ENCODE measurements at places on chromosomes 3 and 15.
A peak's percentile ranks its signal among the peaks of the same experiment; 100 is the strongest.

- DNase-seq, result no peak
These were observed 34.9 kb downstream of the CCDC33 start for GRCh38 chr15:74270854-74271520.

GRCh38 chr15:101099183-101099582 lies 152.7 kb downstream of the CHSY1 start:
- DNase-seq, result no peak

DNA sequence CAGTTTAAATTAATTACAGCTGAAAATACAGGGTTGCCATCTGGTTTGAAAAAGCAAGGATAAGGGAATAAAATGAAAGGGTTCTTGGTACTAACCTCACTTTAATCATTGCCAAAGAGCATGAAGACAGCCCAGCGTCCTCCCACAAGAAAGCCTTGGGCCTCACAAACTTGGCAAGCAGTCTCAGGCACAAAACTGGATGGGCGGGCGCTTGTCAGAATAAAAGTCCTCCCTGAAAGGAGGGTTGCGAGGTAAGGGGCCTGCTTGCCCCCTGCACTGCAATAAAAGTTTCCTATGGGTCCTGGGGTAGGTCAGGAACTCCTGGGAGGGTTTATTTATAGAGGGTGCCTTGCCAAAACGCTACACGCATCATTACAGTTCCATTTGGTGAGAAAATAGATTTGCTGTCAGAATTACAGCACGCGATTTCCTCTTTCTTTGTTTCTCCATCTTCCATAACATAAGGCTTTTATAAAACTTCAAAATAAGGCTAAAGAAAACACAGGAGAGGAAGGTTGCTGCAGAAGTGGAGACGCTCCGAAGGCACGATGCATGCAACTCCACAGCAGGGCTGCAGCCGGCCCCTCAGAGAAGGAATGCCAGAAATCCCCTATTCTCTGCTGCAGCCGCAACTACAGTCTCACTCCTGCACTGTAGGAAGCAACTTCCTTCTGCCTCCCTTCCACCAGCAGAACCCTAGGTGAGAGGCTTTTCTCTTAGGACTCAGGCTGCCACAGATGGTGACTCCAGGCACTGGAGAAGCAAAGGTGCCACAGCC lies 61.3 kb downstream of the VGLL4 start:
- DNase-seq, result peak; percentile 56

GRCh38 chr3:39021029-39021428 lies 30.7 kb downstream of the SCN11A start:
- DNase-seq, result no peak

- no peak for DNase-seq
These were observed 21.4 kb upstream of the MCF2L2 start for GRCh38 chr3:183449791-183450190.

- no peak for DNase-seq
These were observed 225.0 kb upstream of the PROK2 start for GRCh38 chr3:72009851-72010443.

DNA sequence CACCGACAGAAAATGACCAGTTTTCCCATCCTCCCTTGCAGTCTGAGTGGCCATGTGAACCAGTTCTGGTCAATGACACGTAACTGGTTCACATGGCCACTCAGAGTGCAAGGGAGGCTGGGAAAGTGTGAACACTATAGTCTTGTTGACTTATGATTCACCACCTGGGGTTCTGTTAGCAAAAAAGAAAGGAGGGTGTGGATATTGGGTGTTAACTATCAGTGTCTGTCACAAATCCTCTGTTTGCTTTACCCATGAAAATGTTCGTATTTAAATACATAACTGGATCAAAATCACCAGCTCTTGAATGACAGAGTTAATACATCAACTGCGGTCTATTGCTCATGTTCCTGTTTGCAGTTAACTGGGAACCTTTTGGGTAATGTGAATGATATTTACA lies 92.3 kb downstream of the ADAMTSL3 start:
- DNase-seq, result no peak

DNA sequence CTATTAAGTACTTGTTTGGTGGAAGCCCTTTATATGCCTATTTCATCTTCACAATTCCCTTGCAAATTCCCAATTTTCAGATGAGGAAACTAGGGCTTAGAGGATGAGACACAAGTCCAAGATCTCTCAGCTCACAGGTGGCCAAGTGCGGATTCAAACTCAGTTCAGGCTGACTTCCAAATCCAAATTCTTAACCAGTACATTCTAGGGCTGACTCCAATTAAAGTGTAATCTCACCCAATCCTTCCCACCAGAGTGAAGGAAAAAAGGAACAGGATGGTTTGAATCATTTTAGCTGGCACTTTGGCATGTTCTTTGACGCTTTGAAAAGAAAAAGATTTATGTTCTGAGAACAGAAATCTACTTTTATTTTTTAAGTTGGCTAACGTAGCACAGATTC lies 12.7 kb downstream of the ARHGEF3 start:
- DNase-seq, result no peak

- DNase-seq, result peak; percentile 65
These were observed 1588.2 kb downstream of the SI start for GRCh38 chr3:163490119-163490518.

DNA sequence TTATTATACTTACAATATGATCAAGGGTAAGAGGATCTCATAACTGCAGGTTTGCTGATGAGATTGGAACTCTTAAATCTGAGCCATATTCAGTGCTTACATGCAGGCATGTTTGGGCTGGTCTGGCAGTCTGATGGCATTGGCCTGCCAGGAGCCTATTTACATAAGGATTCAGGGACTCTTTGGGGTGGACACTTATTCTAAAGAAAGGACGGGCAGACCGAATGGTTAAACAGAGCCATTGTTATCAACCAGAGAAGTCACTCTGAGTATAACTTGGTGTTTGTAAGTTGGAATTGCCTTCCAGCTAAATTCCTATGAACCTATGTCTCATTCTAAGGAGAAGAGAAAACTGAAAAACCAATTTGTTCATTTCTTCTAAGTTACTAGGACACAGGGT lies 932.8 kb downstream of the IGSF11 start:
- DNase-seq, result no peak

- DNase-seq, result no peak
These were observed 409.1 kb upstream of the ATP11B start for GRCh38 chr3:182384221-182384620.

GRCh38 chr3:81927811-81928210 lies 166.4 kb upstream of the GBE1 start:
- no peak for DNase-seq

DNA sequence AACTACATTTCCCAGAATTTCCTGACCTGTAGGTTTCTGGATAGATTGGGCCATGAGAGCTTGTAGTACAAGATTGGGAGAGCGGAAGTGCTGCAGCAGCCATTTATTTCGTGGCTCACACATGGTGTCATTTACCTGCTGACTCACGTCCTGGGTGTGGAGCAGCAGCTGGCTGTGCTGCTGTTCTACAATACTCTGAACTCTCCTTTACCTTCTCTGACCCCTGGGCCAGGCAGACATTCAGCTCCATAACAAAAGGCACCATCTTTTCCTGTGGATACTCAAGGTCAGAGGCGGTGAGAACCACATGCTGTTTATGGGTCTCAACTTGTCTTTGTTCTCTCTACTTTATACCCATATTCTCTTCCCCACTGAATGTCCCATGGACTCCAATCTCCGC lies 490.2 kb downstream of the IGSF11 start:
- DNase-seq, result no peak

DNA sequence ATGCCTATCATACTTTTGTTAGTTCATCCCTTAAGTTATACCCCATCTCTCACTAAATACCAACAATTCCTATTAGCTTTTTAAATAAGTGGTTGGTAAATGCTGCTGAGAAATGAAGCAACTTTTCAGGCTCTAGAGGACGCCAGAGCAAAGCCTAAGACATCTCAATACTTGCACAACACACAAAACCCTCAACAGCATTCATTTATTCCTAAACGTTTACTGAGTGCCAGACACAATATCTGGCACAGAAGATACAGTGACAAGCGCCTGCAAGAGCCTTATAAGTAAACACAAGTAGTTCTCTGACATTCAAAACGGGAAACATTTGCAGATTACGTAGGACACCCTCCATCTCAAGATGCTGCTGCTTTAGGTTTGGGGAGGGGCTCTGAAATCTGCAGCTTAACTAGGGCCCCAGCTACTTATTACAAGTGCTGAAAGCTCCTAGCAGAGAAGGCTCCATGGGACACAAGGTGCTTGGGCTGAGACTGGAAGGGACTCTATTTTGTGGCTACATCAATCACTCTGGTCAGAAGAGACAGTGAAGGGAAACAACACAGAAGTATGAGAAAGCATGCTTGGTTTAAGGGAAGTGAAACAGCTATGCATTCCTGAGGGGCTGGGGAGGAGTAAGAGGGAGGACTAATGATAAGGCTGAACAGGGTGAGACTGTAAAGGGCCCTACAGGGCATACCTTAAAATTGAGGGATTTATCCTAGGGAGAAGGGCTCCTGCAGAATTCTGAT lies 311.3 kb downstream of the PLCL2 start:
- no peak for DNase-seq

- no peak for DNase-seq
These were observed 77.7 kb downstream of the ABHD5 start for GRCh38 chr3:43768381-43768973.

GRCh38 chr15:77544162-77544561 lies 88.5 kb downstream of the LINGO1 start:
- DNase-seq, result no peak

- DNase-seq, result no peak
These were observed 34.7 kb downstream of the RPL22L1 start for GRCh38 chr3:170835336-170835735.

- DNase-seq, result no peak
These were observed 235.3 kb downstream of the ARRDC4 start for GRCh38 chr15:98195796-98196195.

GRCh38 chr3:113783463-113783862 lies 36.6 kb downstream of the ATP6V1A start:
- peak; percentile 40 for DNase-seq

DNA sequence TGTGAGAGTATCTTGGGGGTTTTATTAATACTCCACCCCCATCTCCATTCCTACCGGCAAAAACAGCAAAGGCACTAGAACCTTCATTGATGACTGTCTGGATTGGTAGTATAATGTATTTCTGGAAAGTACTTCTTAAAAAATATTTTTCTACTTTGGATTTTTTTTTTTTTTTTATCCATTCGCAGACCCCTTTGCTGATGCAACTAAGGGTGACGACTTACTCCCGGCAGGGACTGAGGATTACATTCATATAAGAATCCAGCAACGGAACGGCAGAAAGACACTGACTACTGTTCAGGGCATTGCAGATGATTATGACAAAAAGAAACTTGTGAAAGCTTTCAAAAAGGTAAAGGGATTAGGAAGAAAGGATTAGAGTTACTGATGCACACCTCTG lies 1.2 kb downstream of the EIF1B start:
- DNase-seq, result peak; percentile 34

DNA sequence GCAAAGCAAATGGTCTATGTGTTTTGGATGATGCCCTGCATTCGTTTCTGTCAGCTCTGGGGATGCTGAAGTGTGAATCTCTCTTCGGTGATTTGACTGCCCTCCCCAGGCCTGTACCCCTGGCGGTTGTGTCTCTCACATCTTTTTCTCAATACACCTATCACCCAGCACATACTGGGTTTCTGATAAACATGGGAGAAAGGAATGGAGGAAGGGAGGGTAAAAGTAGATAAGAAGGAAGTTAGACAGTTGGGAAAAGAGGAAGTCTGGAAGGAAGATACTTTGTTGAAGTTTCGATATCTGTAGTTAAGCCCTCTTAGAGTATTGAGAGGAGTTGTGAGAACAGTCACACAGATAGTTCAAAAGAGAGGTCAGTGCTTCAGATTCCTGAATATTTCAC lies 35.8 kb upstream of the LRTM1 start:
- peak; percentile 13 for DNase-seq

GRCh38 chr15:65952391-65953053 lies 83.2 kb downstream of the RAB11A start:
- peak; percentile 24 for DNase-seq

DNA sequence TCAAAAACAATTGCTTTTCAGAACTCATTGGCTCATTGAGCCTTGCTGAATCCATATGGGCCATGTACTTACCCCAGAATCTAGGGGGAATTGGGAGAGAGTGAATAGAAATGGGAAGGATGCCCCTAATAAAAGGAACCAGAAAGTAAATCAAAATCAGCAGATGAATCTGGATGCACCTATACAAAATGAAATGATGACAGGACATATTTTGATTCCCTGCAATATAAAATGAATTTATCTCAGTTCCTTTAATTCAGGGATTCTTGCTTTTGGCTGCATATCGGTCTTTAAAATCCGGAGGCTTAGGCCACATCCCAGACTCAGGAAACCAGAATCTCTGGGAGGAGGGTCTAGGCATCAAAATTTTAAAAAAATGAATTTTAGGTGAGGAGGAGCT lies 107.7 kb upstream of the NEO1 start:
- no peak for DNase-seq

DNA sequence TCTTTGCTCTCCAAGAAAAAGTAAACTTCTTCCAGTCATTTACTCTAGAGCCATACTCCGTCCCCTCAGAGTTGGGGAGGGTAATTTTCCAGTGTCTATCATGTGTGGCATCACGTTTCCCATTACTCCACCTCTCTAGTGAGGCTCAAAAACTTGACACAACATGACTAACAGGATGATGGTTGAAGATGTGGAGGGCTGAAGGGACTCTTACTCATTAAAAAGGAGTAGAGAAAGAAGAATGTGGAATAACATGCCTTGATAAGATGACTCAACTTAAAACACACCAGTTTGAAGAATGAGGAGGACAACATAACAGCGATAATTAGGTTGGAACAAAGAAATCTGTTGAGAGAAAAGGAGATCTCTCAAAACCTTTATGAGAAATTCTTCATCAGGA lies 894.3 kb downstream of the OTOL1 start:
- DNase-seq, result no peak

DNA sequence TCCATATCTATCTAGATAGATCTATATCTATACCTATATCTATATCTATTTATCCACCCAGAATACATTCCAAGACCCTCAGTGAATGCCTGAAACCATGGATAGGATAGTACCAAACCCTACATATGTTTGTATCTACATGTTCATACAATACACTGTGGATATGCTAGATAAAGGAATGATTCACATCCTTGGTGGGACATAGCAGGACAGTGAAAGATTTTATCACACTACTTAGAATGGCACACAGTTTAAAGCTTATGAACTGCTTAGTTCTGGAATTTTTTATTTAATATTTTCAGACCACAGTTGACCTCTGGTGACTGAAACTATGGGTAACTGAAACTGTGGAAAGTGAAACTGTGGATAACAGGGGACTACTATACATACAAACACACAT lies 198.8 kb upstream of the TTC14 start:
- no peak for DNase-seq

DNA sequence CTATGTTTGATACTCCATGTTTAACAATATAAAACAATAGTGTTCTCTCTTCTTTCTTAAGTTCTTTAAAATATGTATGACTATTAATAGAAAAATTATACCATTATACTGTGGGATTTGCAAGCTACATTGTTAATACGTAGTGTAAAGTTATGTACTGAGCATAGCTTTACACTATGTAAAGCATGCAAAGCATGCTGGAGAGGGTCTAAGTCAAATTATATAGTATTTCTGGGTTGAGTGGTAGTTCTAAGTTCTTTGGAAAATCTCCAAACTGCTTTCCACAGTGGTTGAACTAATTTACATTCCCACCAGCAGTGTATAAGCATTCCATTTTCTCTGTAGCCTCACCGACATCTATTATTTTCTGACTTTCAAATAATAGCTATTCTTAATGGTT lies 253.0 kb downstream of the RAP2B start:
- DNase-seq, result no peak

GRCh38 chr15:58742819-58743502 lies 6.5 kb downstream of the ADAM10 start:
- no peak for DNase-seq

All from hematopoietic multipotent progenitor cell treated with erythropoietin and hydrocortisone succinate and interleukin-3 and kit ligand, for 8 days (in vitro differentiated cells).